NCI-H446 (cell line): ENCODE measurements at places on chromosomes 1 and 21.

- DNase-seq = no peak
Observed at GRCh38 chr1:7541629-7542028, 229.5 kb upstream of the VAMP3 start.

- DNase-seq = no peak
Observed at GRCh38 chr1:54200519-54200997, 591 bp downstream of the MRPL37 start.

DNA sequence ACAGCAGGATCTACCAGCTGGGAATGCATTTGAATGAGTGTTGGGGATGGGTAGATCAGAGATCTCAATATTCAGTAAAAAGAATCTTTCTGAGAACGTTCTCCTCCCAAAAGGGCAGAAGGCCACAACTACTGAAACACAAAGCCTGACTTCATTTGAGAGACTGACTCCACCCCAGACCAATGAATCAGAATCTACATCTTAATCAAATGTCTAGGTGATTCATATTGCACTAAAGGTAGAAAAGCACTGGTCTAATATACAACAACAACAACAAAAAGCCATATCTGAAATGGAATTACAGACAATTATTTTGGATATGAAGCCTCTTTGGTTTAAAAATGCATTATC is 123.9 kb downstream of the SMYD3 start:
- DNase-seq = no peak

- no peak for DNase-seq
Observed at GRCh38 chr1:193890935-193891334, 704.5 kb upstream of the B3GALT2 start.

DNA sequence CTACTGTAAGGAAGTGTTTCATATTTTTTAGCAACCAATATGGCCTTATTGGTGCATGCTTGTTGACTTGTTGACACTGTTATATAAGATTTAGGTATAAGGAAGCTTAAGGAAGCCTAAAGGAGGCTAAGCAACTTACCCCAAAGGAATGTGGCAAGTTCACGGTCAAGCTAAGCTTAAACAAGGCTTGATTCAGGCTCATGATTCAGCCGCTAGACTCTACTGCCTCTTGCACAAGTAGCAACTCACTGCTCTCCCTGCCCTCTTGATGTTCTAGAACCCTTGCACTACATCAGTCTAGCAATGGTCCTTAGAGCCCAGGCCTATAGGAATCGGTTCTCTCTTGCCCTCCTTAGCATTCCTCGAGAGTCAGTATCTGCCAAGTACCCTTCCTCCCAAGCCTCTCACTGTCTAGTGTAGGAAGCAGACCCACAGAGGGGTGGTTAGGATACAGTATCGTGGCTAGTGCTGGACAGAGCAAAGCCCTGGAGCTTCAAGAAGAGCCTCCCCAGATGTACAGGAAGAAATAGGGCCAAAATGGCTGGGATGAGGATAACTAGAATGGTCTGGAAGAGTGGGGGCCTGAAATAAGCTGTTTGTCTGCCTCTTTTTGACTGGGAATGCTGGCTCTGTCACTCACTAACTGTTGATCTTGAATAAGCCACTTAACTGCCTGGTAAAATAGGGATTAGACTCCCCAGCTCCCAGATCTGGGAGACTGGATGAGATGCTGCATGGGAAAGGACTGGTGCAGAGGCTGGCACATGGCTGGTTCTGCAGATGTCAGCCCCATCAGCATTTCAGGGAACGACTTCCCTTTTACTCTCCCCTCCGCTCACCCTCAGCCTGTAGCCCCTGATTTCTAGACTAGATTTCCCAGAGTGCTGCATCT is 122.2 kb downstream of the NAV1 start:
- no peak for DNase-seq

DNA sequence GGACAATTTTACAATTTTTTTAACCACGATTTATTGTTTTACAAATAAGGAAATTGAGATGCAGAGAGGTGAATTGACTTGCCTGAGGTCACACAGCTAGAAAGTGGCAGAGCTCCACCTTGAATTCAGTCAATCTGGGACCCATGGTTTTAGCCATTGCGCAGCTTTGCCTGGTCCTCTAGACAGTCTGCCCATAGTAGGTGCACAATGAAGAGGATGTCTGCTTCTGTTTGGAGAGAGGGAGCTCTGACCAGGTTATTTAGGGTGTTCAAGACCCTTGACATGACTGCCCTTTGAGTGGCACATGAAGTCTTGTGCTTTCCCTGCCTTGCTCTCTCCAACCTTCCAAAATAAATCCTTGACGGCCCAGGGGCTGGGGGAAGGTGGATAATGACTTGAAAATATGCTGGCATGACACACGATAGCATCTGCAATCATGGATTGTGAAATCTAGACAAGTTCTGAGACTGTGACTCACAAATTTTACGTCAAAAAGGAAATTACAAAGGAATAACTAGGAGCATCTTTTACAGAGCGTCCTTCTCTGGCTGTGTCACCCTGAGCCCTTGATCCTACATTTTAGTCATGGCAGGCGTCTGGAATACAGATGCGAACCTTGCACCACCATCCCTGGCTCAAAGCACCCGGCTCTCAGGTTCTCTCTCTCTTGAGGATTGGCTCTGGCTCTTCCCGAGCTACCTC is 26.2 kb upstream of the ID3 start:
- DNase-seq = no peak

- DNase-seq = no peak
Observed at GRCh38 chr1:205849619-205850355, at the start of gene PM20D1. Gene PM20D1, minus strand, starts transcription at chr1:205850132. Its CDS starts 60 bp downstream, at chr1:205850072.

GRCh38 chr1:28129150-28129549 is 40.7 kb upstream of the EYA3 start:
- no peak for DNase-seq

GRCh38 chr1:167629681-167630567 is at the start of gene RCSD1:
Gene RCSD1, plus strand, starts transcription at chr1:167630232. Its CDS starts 192 bp downstream, at chr1:167630424.
- no peak for DNase-seq

GRCh38 chr1:163912170-163912884 is 590.6 kb downstream of the NUF2 start:
- DNase-seq = no peak

- no peak for DNase-seq
Observed at GRCh38 chr1:27403065-27403726, 10.8 kb downstream of the GPR3 start.

DNA sequence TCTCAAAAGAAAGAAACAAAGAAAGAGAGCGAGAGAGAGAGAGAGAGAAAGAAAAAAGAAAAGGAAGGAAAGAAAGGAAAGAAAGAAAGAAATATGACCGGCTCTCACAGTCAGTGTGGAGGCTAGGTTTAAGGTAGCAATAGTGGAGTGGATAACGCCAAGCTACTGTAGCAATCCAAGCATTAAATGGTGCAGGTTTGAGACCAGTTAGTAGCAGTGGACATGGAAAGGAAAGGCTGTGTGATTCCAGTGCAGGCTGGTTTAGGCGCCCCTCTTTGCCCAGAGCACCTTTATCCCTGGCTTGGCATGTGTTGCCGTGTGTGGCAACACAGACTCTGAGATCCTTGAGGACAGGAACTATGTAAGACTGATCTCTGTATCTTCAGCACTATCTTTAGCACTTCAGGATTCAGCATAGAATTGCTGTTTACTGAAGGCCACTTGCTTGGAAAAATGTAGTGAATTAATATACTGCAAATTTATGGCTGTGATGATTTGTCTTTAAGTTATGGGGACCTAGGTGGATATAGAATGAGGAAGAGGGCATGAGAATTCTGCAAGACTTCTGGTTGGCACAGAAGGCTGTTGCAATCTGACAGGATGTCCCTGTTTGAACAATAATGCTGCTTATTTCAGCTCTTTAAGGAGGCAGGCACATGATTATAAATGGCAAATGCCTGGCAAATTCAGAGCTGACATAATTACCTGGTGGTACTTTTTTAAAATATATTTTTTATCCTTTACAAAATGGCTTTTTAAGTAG is 10.8 kb upstream of the OSBPL9 start:
- DNase-seq = no peak

- no peak for DNase-seq
Observed at GRCh38 chr1:62240651-62241370, 46.2 kb downstream of the L1TD1 start.

DNA sequence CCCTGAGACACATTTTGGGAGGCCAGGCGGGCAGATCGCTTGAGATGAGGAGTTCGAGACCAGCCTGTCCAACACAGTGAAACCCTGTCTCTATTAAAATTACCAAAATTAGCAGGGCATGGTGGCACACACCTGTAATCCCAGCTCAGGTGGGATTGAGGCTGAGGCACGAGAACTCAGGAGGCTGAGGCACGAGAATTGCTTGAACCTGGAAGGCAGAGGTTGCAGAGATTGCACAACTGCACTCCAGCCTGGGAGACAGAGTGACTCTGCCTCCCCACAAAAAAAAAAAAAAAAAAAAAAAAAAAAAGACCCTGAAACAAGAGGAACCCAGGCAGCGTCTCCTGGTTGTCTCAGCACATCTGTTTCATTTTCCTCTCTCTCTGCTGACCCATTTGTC is 24.2 kb downstream of the PGM1 start:
- DNase-seq = no peak

GRCh38 chr1:201557572-201557958 is 18.6 kb downstream of the NAV1 start:
- peak; percentile 48 for DNase-seq

DNA sequence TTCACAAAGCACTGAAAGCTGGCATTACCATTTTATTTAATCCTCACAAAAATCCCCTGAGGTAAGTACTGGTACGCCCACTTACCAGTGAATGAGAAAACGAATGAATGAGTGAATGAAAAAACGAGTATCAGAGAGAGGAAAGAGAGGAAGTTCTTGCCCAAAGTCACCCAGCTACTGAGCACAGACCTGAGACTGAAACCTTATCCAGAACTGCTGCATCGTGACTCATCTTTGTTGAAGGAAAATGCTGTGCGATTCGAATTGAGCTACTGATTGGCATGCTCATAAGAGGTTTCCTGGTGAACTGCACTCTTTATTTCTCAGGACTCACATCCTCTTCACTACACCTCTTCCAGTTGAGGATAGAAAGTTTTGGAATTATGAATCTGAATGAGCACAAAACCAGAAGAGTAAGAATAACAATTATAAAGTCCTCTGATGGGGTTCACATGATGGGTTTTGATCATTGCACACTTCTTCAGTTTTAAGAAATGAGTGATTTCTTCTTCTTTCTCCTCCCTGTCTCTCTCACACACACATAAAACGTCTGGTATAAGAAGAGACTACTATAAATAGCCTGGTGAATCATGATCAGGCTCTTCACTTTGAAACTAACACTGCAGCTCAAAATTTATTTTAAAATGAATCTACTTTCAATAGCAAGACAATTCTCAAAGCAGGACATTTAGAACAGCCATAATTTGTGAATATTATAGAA is 32.1 kb downstream of the IL12RB2 start:
- no peak for DNase-seq

GRCh38 chr1:150126811-150127210 is 22.9 kb upstream of the PLEKHO1 start:
- DNase-seq = no peak

GRCh38 chr1:198922638-198923430 is 284.0 kb downstream of the PTPRC start:
- DNase-seq = no peak

GRCh38 chr1:245197911-245198379 is 43.2 kb downstream of the KIF26B start:
- no peak for DNase-seq

DNA sequence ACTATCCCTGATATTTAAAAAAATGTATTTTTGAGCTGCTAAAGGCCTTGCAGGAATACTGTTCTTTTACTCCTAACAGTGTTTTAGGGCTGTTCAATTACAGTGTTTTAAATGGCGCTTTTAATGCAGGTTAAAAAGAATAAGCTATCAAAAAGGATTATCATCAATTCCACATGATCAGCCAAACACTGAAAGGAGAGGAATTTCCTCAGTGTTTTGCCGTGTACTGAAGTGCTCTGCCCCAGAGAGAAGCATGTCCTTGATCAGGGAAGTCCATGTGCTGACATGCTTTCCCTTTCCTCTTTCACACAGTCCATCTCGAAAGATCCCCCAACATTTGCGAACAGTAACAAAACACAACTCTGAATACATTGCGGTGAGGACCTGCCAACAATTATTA is 3.3 kb downstream of the CFAP298 start:
- no peak for DNase-seq

DNA sequence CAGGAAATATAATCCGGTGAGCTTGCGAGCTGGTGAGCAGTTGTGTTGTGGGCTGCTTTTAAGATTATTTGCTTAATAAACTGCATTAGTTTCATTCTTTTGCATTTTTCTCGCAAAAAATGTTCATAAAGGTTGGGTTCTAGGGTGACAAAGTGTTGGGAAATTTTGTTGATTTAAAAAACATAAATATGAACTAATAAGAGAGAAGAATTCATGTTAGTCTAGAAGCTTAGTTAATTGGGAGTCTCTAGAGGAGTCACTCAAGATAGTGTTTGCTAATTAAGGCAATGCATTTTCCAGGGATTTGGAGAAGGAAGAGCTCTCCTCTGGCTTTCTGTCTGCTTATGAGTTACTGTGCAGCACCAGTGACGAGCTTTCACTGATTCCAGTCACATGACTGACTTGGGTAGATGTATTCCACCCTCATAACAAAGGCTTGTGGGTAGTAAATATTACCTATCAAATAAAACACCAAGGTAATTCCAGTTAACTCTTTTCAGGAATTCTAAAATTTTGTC is 417.0 kb downstream of the PTBP2 start:
- no peak for DNase-seq

- DNase-seq = no peak
Observed at GRCh38 chr1:168894397-168894903, 165.4 kb upstream of the DPT start.

- DNase-seq = peak; percentile 24
Observed at GRCh38 chr1:182304218-182304617, 87.4 kb downstream of the GLUL start.

DNA sequence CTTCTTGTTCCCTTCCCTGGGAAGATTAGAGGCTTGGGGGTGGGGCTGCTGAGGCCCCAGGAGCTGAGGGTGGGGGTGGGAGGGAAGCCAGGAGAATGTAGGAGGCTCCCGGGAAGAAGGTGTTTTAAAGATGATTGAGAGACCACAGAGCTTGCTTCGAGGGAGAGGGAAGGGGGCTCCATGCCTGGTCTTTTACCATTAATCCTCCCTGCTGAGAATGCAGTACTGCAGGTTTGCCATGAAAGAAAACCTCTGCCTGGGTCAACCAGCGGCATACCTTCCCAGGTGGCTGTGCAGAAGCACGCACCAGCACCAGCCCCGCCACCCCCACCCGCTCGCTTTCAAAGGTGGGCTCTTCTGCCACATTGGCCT is 15.4 kb downstream of the ABCA4 start:
- no peak for DNase-seq

- no peak for DNase-seq
Observed at GRCh38 chr1:100955322-100955721, 59.4 kb downstream of the SLC30A7 start.

GRCh38 chr1:24391882-24392603 is 21.5 kb downstream of the STPG1 start:
- DNase-seq = peak; percentile 50

GRCh38 chr1:16114527-16115467 is 41.1 kb downstream of the EPHA2 start:
- no peak for DNase-seq
